PC-3 (cell line): ENCODE measurements at places on chromosomes 7 and 10.
A peak's percentile ranks its signal among the peaks of the same experiment; 100 is the strongest.

GRCh38 chr10:110067960-110068770 lies 60.4 kb downstream of the ADD3 start:
- DNase-seq = no peak

DNA sequence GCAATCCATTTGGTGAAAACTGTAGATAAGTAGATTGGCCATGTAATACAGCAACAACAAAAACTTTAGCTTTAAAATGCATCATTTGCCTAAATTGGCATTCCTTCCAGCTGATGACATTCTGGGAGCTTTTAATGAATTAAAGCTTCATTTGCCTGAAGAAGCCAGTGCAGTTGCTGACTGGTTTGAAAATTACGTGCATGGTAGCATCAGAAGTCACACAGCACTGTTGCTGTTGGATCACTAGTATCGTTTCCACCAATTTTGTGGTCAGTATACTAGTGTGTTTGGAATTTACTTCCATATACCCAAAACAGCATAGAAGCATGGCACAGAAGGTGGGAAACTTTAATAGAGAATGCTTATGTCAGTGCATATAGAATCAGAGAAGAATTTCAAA lies 194.9 kb downstream of the ETV1 start:
- DNase-seq = no peak

- no peak for DNase-seq
Observed at GRCh38 chr10:119166564-119166963, 1.1 kb upstream of the SFXN4 start.

DNA sequence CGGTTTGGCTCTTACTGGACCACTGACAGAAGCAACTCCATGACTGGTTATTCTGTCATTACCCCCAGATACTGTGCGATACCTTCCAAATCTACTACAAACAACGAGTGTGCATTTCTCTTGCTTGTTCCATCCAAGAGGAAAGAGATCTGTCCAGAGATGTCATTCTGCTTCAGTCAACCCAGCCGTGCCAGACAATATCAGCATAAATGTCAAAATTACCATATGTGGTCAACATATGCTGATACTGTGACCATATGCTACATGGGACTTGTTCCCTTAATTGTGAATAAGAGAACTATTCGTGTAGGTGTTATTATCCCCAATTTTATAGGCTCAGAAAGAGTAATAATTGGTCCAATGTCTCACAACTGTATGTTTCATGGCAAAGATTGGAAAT lies 143.2 kb upstream of the PRSS1 start:
- no peak for DNase-seq

- peak; percentile 68 for DNase-seq
Observed at GRCh38 chr10:86535132-86535882, 13.7 kb upstream of the WAPL start.

DNA sequence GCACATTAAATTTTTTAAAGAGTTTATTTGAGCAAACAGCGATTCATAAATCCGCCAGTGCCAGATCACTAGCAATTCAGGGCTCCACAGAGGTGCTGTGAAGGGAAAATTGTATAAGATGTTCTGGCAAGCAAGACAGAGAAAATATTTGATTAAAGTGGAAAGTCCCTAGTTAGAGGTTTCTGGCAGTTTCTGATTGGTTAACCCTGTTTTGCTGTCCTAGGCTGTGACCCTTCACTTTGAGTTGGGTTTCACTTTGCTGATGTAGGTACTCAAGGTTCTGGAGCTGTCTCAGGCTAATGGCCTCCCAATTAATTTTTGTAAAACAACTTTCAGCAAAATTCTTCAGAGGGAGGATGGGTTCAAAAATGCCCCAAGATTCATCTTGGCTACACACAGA lies 79.4 kb upstream of the NXPH1 start:
- no peak for DNase-seq

GRCh38 chr7:45155941-45156340 lies 1.6 kb upstream of the RAMP3 start:
- no peak for DNase-seq

DNA sequence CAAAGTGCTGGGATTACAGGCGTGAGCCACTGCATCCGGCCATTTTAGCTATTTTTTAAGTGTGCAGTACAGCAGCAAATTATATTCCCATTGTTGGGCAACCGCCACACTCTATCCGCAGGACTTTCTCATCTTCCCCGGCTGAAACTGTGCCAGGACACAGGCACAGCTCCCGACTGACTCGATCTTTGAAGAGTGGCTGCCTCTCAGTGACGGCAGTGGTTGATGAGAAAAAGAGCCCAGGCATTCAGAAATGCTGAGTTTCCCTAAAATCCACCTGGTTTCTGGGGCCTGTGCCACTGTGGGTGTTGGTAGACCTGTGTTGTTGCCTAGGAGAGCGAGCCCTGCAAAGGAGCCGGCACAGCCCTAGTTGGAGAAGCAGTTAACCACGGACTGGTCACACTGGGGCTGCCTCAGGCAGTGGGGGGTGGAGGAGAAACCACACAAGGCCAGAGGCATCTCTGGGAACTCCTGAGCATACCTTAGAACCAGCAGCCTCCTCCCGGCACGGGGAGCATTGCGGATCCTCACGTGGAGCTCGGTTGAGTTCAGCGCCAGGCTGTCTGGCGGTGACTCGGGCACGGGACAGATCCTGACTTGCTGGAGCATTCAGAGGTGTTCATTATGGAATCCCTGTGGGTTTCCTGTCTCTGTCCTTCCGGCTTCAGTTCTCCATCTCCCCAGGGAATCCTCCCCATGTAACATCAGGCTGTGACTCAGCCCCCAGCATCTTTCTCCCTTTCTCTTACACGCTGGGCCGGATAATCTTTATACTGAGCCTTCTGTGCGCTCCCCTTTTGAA lies 16.2 kb downstream of the PFKFB3 start:
- no peak for DNase-seq

DNA sequence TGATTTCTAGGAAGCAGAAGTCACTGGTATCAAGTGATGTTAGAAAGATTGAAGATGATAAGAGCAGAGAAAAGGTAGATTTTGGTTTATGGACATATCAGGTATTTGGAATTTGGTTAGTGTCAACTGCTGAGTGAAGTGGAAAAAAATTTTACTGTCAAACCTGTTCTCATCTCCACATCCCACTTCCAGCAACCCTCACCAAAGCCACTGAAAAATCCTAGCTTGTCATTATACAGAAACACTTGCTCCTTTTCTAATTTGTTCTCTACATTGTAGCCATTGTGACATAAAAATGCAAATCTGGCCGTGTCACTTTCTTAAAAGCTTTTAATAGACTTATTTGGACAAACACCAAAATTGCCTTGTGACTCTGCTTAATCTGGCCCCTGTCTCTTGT lies 54.0 kb downstream of the TRIM24 start:
- DNase-seq = no peak

DNA sequence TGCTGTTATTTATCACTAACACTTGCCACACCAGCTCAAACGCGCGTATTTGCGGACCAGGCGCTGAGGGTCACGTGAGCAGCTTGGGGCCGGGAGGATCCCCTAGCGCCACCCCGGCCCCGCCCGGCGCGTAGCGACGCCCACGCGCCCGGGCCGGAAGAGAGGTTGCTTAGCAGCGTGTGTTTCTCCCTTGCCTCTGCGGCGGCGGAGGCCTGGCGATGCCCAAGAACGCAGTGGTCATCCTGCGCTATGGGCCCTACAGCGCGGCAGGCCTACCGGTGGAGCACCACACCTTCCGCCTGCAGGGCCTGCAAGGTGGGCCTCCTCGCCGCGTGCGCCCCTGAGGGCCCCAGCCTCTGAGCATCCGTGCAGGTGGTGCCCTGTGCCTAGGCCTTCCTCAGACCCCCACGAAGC lies at the start of gene C10orf53:
C10orf53 (plus strand) TSS at position 172 of the 414 bp plus-strand sequence; CDS start at position 219, 47 bp downstream.
- no peak for DNase-seq

DNA sequence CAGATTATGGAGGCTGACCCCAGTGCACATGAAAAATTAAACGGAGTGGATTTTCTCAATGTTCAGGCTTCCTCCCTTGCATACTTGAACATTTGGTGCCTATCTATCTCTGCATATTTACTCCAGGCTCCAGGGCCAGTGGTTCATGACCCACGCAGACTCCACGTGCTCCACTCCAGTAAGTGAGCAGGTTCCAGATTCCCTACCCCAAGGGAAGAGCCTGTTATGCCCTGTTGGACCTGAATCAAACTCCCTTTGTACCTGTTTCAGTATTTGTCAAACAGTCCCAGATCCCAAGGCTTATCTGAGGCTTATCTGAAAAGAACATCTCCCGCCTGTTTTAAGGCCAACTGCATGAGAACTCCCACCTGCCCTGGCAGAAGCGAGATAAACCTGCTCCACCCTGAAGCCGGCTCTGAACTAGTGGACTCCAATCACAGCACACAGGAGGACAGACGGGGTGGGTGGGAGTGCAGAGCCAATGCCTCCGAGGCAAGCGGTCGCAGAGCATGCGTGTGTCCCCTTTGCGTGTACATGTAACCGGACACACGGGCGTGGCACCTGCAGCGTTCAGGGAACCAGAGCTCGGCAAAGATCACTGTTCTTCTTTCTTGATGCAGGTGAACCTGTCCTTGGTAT lies 2.3 kb upstream of the FUOM start:
- DNase-seq = no peak

- DNase-seq = no peak
Observed at GRCh38 chr10:126243971-126244370, 144.3 kb downstream of the ADAM12 start.

DNA sequence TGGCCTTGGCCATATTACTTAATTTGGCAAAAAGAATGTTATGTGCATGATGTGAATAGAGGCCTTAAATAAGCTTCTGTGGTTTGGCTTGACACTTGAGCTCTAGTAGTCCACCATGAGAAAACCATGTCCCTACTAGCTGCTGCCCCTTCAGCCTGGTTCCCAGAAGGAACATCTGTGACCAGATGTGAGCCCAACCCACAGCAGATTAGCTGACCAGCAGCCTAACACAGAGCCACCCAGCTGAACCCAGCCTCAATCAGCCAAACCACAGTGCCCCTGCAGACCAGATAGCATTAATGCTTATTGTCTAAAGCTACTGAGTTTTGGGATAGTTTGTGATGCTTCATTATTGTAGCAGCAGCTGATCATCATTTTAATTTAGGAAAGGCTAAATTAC lies 16.6 kb downstream of the JAZF1 start:
- DNase-seq = no peak

GRCh38 chr7:105046414-105046813 lies 32.4 kb downstream of the KMT2E start:
- DNase-seq = peak; percentile 61

GRCh38 chr10:68957654-68958053 lies 1.7 kb downstream of the DDX21 start:
- peak; percentile 33 for DNase-seq

- DNase-seq = peak; percentile 81
Observed at GRCh38 chr10:30002426-30003266, 56.7 kb downstream of the JCAD start.
